ENCODE measurements at places on chromosomes 16 and 17.

- DNase-seq, result no peak
Measured at GRCh38 chr16:55494994-55495421, 13.9 kb upstream of the LPCAT2 start.

DNA sequence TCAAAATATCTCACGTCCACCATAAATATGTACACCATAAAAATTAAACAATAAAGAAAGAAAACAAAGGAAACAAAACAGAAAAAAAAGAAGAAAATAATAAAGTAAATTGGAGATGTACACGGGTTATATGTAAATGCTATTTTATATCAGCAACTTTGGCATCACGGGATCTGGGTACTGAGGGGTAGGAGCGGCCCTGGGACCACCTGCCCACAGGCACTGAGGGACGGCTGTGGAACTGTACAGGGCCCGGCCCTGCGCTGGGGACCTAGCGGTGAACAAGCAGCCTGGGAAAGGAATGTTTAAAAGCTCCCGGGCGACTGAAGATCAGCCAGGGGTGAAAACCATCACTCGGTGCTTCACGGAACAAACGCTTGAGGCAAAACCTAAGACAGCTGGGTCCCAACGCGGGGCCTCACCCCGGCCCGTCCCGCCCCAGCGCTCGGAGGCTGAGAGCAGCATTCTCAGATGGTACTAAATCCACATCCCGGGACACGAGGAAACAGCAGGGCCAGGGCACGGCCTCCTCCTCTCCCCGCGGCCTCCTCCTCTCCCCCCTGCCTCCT, 31.2 kb downstream of the NXN start:
- DNase-seq, result no peak

GRCh38 chr17:45306094-45306493, 10.7 kb downstream of the MAP3K14 start:
- DNase-seq, result no peak

DNA sequence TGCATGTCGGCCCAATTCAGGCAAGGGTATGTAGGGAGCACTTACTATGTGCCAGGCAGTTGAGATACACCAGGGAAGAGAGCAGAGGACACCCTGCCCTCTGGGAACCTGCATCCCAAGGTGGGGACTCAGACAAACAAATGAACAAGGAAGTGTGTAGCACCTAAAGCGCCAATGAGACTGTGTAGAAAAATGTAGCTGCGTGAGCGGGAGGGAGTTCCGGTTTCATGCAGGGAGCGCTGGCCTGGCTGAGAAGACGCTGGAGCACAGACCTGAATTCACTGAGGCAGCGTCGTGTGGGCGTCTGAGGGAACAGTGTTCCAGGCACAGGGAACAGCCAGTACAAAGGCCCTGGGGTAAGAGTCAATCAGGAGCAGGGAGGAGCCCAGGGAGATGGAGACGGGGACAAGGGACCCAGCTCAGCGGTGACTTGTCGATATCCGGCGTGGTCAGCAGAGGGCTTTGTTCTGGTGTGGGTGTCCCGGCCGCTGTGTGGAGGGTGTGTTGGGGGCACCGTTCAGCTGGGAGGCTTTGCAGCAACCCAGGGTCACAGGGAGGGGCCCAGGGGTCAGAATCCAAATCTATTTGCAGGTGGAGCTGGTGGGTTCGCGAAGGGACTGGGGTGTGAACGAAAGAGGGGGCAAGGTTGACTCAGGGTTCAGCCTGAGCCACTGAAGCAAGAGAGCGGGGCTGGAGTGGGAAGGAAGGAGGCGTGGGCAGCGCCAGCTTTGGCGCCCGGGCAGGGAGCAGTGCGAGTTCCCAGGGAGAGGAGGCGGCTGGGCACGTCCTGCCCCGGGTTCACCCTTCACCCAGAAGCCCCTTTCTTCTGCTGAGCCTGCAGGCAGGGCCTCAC, 17.8 kb upstream of the OSGIN1 start:
- no peak for DNase-seq

DNA sequence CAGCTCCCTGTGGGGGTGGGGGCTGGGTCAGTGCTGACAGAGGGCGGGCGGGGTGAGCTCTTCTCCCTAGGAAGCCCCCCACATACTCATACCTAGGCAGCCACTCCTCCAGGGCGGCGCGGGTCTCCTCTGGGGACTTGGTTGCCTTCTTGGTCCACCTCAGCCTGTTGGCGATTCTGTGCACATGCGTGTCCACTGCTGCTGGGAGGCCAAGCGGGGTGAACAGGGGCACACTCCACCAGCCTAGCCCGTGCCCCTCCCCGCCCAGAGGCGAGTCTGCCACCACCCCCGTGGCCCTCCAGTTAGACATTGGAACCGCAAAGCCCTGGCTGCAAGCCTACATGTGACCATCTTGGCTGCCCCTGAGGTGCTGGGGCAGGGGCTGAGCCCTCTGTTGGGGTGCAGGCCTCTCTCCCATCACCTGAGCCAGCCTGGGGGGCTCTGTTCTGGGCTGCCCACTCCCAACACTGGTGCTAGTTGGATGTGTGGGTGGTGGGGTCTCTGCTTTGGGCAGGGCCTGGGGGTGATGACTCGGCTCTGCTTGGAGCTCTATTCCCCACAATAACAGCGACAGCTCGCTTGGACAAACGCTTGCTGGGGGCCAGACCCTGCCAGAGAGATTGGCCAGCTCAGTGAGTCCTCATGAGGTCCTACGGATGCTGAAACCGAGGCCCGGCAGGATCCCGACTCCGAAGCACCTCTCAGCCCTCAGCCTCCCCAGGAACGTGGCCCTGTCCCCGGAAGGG, 7.4 kb downstream of the NTHL1 start:
- no peak for DNase-seq

GRCh38 chr16:29011112-29011511, 26.3 kb downstream of the LAT start:
- no peak for DNase-seq

DNA sequence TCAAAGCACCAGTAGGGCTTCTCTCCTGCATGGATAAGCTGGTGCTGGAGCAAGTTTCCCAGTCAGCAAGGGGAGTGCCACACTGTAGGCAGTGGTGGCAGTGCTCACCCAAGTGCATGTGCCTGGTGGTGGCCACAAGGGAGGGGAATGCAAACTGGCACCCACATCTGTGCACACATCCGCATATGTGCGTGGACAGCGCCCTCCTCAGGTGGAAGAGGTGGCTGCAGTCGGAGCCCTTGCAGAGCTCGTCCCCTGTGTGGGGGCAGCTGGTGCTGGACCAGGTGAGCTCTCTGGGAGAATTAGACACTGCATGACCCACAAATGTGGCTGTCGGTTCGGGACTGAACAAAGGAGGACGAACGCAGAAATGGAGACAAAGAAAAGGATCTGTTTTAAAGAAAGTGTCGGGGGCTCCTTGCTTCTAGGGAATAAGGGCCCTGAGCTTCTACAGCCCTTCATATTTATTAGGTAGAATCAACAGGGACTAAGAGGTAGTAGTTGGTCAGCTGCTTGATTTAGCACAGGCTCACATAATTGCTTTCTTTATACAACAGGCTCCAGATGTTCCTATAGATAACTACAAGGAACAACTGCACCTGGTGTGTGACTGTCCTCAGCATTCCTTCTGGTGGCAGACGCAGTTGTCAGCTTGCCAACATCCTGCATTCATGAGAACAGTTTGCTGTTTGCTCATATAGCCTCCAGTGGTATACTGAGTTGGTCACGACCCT, 5.3 kb upstream of the ZNF689 start:
- no peak for DNase-seq

DNA sequence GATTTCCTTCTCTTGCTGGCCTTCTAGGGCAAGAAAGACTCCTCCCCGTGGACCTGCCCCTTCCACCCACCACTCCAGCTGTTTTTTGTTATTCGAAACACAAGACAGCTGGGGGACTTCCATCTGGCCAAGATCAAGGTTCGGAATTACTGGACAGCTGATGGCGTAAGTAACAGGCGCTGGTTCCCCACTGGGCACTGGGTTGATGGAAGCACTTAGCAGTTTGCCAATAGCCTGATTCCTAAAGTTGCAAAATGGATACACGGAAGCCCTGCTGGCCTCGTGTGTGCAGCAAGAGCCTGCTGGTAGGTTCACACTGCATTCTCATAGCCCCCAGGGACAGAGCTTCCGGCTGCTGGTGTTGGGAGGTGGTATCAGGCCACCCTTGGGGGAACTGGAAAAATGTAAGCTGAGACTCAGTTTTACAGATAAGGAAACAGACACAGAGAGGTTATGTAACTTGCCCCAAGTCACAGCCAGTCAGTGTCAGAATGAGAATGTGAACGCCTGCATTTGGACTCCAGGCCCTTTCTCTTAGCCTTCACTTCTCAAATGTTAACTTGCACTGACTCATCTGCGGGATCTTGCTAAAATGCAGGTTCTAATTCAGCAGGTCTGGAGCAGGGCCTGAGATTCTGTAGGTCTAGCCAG, 171.7 kb downstream of the KATNIP start:
- DNase-seq, result no peak

DNA sequence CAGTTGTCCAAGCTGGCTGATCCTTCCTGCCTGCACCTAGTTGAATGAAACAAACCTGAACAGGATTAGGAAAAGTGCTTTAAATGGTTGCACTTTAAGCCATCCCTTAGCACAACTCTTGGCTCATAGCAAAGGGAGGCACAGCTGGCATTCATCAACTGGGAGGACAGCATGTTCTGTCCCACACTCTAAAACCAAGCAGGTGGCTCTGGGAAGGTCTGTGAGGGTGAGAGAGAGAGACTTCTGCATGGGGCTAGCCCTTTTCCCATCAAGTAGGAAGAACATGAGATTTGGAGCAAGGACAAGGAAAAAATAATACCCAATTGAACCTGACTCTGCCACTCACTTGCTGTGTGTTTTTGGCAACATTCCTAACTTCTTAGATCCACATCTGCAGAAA, 140.9 kb upstream of the CCL2 start:
- no peak for DNase-seq

- DNase-seq, result no peak
Measured at GRCh38 chr17:35766903-35767510, 6.3 kb downstream of the C17orf50 start.

DNA sequence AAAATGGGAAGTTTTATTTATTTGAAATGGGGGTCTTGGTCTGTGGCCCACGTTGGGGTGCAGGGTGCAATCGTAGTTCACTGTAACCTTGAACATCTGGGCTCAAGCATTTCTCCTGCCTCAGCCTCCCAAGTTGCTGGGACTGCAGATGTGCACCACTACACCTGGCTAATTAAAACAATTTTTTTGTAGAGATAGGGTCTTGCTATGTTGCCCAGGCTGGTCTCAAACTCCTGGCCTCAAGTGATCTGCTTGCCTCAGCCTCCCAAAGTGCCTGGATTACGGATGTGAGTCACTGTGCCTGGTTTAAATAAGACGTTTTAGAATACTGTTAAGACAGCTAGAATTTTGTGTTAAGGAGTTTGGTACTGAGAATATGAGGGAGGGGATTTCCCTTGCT, 15.7 kb downstream of the PSMD11 start:
- DNase-seq, result no peak

DNA sequence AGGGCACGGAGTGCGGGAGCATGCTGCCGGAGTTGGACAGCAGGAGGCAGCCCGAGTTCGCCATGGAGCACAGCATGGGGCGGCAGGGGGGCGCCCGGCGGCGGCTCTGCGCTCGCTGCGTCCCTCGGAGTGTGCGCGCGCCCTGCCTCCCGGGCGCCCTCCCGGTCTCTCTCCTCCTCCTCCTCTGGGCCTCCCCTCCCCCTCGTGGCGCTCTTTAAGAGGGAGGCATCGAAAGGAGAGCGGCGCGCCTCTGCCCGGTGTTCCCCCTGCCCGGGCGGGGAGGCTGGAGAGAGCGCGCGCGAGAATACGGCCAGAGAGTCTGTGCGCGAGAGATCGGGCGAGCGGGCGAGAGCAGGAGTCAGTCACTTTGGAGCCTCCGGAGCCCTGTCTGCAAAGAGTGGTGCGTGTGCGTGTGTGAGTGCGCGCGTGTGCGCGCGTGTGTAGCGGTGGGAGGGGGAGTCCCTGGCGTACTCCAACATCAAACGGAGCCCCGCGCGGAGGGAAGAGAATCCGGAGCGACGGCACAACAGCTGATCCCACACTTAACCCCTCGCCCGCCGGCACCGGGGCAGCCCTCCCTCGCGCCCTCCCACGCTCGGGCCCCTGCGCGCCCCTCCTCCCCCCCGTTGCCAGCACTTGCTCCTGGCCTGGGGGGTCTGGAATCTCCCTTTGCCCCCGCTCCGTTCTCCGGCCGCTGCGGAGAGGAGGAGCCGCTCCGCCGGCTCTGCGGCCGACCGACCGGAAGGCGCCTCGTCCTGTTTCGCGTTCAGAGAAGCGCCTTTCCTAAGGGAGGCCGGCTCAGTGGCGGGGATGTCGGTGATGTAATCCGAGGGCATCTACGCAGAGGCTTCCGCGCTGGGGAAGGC, 108.9 kb downstream of the ENGASE start:
- no peak for DNase-seq

DNA sequence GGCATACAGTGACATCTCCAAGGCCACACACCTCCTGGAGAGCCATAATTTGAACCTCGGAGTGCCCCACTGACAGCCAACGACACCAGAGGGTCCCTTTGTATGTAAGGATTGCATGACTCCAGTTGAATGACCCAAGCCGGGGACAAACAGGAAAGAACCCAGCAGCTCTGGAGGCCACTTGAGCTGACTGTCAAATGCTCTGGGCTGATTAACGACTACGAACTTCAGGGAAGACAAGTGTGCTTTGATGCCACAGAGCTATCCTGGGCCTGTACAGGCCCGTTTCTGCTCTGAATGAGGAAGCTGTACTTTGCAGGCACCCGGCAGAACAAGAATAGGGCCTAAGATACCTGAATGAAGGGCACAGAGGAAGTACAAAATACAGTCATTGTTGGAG, 404.6 kb downstream of the SLC39A11 start:
- DNase-seq, result no peak

GRCh38 chr17:50163843-50164696, 1.7 kb upstream of the SGCA start:
- DNase-seq, result no peak

GRCh38 chr16:25013049-25013448, 2.1 kb downstream of the ARHGAP17 start:
- no peak for DNase-seq

GRCh38 chr17:7045492-7046126, 1.7 kb upstream of the SLC16A11 start:
- no peak for DNase-seq

DNA sequence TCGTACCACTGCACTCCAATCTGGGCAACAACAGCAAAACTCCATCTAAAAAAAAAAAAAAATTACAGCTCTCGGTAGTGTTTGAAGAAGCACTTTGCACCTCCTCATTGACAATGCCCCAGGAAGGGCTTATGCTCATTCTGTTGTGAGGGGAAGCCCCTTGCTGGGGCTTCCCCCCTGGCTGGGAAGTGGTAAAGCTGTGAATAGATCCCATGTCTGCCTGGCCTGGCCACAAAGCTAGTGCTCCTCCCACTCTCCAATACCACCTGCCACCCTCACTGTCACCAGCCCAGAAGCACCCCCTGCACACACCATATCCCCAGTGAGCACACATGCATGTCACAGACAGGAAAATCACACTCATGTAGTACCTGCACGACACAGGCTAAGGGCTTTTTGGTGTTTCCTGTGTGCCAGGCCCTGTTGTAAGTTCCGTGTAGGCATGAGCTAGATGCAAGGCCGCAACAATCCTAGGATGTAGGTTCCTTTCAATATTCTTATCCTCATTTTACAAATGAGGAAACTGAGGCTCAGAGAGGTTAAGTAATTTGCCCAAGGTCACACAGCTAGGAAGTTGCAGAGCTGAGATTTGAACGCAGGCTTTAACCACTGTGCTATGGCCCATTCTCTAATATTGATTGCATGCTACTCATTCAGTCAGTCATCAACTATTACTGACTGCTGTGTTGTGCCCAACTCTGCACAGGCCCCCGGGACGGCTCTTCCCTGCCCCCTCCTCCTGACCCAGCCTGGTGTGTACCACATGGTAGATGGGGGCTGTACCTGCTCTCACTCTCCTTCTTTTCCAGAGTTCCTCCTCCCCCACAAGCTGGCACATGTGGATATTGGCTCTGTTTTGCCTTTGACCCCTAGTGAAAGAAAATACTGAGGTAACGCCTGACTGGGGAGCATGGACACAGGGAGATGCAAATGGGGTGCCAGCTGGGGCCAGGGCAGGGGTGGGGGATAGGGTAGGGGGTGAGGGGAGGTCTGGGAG, 11.9 kb upstream of the COL1A1 start:
- DNase-seq, result no peak
